Activated CD4-positive, alpha-beta T cell treated with anti-CD3 and anti-CD28 coated beads, Interleukin-2, amount 50 U/mL, for 4 hours (primary cell): ENCODE measurements at places on chromosomes 2 and 18.

DNA sequence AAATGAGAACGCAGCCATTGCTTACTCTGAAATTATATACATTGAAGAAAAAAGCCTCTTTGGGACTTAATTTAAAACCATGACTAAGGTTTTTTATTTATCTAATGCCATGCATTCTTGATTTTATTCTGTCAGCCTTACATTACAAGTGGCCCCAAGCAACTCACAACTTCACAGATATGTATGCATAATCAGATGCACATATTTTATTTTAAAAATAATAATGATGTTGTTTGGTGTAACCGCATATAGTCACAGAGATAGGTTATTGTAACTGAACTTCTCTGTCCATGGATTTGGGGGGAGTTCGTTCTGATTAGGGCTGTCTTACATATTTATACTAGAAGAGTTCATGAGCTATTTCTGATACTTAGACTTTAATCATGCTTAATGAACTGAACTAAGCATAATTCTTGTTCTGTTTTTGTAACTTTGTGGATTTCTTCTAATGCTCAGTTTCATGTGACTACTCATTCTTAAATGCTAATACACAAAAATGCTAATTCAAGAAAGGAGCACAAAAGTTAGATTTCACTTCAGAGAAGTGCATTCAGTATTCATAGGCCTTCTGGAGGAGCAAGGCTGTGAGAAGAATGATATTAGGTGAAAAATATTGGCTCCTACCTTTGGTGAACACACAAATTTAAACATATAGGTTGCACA lies 26.2 kb downstream of the MEIS1 start:
- DNase-seq, result no peak

DNA sequence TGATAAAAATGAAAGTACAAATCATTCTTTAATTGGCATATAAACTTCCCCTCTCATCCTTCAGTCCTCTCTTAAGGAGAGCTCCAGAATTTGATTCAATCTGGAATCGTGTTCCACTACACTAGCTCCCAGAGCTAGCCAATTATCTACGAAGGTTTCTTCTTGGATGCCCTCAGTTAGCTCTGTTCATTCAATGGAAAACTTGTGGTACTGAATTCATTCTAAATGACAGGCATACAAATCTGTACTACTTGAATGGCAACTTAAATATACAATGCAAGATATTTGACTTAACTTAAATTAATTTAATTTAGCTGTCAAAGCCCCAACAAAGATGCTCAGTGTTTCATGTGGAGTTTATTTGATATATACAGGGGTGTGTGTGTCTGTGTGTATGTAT lies 1474.2 kb upstream of the CELF4 start:
- no peak for DNase-seq

DNA sequence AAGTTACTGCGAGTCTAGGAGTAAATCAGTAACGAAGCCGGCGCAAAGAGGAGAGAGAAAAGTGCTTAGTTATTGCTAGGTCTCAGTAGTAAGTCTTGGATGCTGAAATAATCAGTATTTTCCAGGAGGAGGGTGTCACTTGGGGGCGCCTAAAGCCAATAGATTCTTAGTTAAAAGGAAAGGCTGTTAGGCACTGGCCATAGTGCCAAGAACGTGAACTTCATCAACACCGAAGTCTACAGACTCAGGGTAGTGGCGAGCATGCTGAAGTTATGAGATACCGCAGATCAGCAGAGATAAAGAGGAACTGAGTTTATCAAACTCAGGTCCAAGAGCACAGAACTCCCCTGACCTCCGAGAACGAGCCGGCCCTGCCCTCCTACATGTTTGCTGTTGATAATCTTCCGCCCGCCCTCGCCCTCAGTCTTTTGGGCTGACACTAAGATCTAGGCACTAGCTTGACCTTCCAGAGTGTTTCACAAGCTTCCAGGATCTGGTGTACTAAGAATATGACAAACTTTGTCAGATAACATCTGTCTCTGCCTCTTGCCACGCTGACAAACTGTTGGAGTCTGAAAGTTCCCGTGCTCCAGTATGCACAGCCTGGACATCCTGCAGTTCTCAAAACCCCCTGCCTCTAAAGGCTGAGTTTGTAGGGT lies 49.2 kb downstream of the CYB5A start:
- DNase-seq, result no peak

- DNase-seq, result no peak
Observed at GRCh38 chr18:57048351-57048750, 98.5 kb upstream of the BOD1L2 start.

DNA sequence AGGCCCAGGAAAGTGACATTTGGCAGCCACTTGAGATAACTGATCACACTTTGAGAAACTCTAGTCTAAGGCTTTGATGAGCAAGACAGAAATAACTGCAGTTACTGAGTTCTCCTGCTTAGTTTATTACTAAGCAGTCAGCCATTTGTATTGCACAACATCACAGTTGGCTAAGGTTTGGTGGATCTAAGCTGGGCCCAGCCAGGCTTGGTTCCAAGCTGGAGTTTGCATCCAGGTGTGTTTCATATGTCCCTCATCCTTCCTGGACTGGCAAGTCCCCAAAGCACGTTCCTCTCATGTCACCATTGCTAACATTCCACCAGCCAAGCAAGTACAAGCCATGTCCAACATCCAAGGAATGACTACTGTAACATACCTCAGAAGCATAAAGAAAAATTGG lies 71.3 kb upstream of the ZNF532 start:
- DNase-seq, result no peak

GRCh38 chr2:11398750-11399437 lies 54.5 kb upstream of the ROCK2 start:
- no peak for DNase-seq

- no peak for DNase-seq
Observed at GRCh38 chr18:51988277-51988676, 351.7 kb upstream of the DCC start.

DNA sequence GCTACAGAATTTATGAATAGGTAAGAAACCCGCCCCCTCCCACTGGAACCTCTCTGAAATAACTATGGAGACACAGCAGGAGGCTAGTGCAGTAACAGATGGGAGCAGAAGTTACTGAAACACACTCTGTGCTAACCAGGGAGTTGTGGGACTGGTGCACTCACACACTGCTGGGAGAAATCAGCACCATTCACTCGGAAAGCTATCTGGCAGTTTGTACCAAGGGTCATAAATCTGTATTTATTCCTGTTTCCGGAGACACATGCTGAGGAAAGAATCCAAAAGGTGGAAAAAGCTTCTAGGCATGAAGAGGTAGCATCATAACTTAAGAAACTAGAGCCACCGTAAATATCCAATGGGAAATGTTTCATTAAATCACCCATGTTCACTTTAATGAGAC lies 39.9 kb downstream of the TGFA start:
- DNase-seq, result no peak

- no peak for DNase-seq
Observed at GRCh38 chr2:22817197-22817596, 567.8 kb upstream of the KLHL29 start.

DNA sequence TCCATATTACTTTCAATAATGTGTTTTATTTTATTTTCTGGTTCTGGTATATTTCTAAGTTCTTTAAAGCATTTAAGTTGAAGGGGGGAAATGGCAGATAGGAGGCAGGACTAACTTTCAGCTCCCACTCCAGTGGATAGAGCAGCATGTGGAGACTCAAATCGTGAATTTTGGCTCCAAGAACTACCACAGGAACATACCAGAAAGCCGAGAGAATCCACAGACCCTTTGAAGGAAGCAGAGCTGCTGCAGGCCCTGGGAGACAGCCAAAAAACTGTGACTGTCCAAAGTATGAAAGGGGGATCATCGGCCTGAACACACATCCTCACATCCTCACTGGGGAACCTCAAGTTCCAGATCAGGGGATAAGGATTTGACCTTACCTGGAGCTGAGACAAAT lies 207.6 kb upstream of the VWC2L start:
- DNase-seq, result no peak

DNA sequence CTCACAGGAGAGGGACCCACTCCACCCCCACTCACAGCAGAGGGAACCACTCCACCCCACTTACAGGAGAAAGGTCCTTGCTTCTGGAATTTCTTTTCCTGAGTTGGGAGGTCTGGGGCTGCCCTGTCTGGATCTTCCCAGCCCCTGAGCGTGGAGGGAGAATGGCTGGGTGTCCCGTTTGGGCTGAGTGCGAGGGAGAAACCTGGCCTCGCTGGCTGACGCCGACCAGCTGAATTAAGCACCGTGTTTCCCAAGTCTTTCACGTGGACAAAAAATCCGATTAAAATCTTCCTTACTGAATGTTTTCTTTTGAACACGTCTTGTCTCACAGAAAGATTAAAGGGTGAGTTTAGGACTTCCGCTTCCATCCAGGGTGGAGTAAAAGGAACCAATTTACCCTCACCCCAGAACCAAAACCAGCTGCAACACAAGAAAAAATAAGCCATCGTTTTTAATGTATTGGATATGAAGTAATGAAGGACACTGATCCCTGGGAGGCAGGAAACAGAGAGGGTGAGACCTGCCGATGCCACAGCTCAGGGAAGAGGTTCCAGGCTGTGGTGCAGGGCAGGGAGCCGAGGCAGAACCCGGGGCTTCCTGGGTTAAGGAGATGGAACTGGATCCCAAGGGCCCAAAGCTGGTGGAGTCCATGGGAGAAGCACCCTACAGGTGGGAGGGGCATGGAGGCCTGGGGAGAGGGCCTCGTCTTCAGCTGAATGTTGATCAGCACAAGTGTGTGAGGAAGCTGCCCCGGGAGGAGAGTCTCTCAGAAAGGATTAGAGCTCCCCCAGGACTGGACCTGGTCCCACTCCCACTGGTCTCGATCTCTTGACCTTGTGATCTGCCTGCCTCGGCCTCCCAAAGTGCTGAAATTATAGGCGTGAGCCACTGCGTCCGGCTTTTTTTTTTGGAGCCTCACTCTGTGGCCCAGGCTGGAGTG lies 60.3 kb downstream of the RTP5 start:
- DNase-seq, result no peak

GRCh38 chr2:37782721-37783371 lies 111.4 kb upstream of the CDC42EP3 start:
- DNase-seq, result no peak

GRCh38 chr2:152611458-152612231 lies 105.6 kb downstream of the PRPF40A start:
- DNase-seq, result no peak

DNA sequence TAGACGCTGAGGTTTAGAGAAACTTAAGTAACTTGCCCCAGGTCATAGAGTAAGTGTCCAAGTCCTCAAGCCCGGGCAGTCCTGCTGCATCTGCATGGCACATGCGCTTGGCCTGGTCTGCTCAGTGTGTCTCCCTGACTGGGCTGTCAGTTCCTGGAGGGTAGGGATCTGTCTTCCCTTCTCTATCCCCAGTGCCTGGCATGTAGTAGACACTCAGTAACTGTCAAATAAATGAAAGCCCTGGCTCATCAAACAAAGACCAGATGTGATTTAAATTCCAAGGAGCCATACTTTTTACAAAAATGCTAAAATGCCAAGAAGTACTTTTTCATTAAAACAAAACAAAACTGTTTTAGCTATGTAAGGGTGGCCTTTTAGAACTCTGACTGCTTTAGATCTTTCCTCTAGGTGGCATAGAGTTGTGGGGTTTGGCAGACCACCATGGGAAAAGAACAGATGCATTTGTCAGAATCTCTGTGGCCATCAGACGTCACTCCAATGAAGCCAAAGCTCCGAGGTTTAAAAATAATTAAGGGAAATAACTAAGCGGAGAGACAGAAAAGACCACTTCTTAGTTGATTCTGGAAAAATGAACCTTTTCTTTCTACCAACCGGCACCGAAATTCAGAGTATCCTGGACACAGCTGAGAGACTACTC lies 34.0 kb downstream of the EPAS1 start:
- DNase-seq, result no peak

DNA sequence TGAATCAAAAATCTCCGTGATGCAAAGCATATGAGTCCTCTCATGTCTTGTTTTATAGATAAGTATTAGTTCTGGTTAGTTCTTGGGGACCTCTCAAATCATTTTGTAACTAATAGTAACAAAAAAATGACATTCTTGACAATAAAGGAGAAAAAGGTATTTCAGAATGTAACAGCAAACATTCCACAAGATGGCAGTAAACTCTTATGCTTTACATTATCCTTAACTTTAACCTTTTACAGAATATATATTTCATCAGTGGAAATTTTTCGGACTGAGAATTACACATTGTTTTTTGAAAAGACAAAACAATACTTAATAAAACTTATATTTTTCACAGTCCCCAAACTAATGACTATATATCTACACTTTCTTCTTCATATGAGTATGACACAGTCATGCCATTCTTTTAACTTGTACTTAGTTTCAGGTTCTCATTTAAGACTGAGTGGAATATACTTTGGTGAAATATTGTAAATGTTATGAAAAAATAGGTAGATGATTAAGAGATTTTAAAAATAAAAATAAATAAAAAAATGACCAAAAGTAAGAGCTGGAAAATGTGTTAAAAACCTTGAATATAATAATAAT lies 142.9 kb upstream of the NXPH2 start:
- no peak for DNase-seq

DNA sequence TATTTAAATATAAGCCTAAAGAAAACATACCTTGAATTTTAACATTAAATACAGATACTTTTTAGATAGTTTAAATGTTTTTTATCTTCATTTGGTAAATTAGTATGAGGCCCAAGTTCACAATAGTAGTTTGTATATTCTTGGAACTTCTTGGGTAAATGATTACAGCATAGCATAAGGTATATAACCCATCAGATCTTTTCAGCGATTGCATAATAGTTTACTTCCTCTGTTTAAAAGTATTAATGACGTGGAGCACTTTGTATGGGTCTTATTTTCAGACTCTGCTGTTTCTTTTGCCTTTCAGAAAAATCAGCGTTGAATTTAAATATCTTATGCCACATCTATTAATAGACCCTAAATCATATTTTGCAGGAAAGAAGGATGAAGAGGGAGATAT lies 60.2 kb downstream of the CHRNA1 start:
- DNase-seq, result no peak

DNA sequence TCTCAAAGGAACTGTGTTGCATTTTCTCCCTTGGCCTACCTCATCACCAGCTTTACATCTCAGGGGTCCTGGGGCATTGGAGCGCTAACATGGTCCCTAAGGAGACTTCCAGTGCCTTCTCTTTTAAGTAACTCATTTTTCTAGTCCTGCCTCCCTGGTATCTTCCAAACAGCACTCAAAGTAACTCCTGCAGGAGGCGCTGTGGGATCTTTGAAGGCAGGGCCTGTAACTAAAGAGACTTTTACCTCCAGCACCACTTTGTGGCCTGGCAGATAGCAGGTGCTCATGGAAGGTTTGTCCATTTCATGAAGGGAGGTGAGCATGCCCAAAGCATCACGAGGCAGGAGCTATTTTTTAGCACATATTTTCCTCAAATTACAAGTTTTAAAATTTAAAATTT lies 411.0 kb upstream of the GYPC start:
- DNase-seq, result no peak

DNA sequence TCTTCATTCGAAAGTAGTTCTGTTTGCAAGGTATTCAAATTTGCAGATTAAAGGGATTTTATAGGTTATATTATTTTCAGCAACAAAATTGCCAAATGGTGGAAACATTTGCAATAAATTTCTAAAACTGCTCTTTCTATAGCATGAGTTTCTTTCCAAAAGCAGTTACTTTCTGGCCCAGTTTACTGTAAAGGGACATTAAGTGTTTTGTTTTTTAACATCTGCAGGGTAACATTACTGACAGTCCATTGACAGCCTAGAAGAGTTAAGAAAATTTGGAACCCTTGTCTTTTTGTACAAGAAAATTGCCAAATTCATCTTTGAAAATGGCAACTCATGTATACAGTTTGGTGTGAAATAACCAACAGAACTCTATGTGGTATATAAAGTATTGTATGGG lies 375.1 kb downstream of the SETBP1 start:
- no peak for DNase-seq
